ENCODE measurements at places on chromosomes 11 and 22.

DNA sequence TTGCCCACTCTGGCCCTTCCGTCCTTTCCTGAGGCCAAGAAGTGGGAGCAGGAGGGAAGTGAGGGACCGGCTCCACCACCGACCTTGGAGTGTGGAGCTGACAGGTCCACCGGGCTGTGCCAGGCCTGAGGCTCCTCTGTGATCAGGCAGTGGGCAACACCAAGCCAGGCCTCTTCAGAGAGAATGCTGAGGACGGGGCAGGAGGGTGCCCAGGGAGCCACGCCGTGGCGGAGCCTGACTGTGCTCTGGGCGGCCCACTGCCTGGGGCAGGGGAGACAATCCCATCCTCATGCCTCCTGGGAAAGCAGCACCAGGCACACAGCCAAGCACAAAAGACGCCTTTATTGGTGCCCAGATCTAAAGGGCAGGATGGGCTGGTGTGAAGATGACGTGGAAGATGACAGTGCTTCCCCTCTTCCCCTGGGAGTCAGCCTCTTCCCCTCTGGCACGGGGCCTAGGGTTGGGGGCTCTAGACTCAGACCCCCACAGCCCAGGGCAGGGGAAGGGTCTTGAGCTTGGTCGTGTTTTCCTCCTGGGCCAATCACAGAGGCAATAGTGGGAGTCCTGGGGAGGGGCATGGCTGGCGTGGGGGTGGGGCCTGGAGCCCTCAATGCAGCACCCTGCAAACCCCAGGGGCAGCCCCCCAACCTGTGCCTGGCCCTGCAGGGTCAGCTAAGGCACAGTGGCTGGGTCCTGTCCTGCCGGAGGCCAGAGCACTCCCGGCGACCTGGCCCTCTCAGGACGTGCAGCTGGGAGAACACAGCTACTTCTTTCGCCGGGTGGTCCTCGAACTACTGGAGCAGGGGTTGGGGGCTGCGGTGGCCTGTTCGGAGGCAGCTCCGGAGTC, 4.7 kb downstream of the LMF2 start:
- no peak for DNase-seq

DNA sequence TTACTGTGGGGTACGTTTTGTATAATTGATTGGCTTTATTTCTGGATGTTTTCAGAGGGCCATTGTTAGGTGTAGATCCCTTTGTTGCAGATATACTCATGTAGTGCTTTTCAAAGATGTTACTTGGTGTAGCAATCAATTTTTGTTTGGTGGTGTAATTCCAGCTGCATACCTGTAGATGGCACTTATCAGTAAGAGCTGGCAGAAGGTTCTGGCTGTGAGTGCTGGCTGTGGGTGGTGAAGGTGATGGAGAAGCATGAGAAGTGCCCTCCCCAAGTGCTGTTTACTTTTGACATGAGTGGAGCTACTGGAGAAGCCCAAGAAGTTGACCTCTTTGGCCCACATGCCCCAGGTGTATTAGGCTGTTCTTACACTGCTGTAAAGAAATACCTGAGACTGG, 1074.9 kb downstream of the FAM181B start:
- DNase-seq: no peak

- no peak for DNase-seq
These were observed 6.5 kb downstream of the SNAP29 start for GRCh38 chr22:20865331-20865730.

DNA sequence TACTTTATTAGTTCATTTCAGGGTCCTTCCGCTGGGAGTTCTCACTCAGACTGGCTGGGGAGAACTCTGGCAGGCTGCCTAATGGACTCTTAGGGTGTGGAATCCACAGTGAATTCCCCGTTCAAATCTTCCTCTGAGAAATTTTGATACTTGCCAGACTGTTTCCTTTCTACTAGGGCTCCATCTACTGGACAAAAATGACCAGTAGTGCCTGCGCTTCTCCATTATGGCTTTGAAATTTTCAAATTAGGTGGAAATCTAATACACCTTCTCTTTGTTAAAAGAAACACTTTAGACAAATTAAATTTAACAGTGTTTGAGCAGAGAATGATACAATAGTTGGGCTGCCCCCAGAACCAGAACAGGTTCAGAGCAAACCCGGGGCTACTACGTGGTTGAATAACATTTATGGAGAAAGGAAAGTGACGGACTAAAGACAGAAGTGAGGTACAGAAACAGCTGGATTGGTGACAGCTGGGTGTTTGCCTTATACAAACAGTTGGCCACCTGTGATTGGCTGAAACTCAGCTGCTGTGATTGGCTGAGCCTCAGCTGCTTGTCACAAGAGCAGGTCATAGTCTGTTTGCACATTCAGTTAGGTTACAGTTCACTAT, 52.9 kb upstream of the FDX1 start:
- DNase-seq: peak; percentile 84

DNA sequence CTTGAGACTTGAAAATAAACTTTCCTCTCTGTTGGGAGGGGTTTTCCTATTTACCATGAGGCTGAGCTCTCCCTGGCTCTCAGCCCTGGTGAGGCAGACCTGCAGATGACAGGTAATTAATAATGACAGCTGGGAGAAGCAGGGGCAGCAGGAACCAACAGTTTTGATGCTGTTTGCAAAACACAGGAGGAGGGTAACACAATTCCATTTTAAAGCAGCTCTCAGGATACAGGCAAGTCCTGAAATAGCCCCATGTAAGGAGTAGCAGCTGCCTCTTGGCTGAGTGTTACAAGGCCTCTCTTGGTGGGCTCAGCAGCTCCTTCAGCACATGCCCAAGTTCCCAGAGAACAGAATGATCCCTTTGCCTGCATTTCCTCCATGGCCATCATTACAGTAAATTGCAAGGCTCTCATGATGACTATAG, 13.3 kb downstream of the PARVA start:
- no peak for DNase-seq

DNA sequence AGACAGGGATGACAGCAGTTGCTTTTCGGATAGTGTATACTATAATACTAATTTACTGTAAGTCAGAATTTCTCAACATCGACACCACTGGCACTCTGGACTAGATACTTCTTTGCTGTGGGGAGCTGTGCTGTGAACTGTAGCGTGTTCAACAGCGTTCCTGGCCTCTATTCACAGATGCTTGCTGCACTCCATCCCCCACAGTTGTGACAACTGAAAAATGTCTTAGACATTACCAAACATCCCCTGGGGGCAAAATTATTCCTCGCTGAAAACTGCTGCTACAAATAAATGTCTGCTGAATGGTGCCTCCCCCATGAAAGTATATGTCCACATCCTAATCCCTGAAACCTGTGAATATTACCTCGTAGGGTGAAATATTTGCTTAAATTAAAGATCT, 7.5 kb upstream of the SLC15A3 start:
- DNase-seq: no peak

- DNase-seq: peak; percentile 79
These were observed 57.0 kb downstream of the LRRC74B start for GRCh38 chr22:21102659-21103267.

- DNase-seq: no peak
These were observed 13.9 kb upstream of the MYO18B start for GRCh38 chr22:25728071-25728470.

Data from renal pelvis (tissue), 12 donors.